ENCODE measurements at places on chromosomes 7 and 10. TPM values are rescaled to one million over a fixed set of nuclear protein-coding genes. Genes with fewer than 3 reads are reported as not detected.

Gene FAM25A
- not detected for polyA plus RNA-seq

- DNase-seq: no peak
These were observed 1.9 kb downstream of the DGKI start for GRCh38 chr7:137844677-137845425.

DNA sequence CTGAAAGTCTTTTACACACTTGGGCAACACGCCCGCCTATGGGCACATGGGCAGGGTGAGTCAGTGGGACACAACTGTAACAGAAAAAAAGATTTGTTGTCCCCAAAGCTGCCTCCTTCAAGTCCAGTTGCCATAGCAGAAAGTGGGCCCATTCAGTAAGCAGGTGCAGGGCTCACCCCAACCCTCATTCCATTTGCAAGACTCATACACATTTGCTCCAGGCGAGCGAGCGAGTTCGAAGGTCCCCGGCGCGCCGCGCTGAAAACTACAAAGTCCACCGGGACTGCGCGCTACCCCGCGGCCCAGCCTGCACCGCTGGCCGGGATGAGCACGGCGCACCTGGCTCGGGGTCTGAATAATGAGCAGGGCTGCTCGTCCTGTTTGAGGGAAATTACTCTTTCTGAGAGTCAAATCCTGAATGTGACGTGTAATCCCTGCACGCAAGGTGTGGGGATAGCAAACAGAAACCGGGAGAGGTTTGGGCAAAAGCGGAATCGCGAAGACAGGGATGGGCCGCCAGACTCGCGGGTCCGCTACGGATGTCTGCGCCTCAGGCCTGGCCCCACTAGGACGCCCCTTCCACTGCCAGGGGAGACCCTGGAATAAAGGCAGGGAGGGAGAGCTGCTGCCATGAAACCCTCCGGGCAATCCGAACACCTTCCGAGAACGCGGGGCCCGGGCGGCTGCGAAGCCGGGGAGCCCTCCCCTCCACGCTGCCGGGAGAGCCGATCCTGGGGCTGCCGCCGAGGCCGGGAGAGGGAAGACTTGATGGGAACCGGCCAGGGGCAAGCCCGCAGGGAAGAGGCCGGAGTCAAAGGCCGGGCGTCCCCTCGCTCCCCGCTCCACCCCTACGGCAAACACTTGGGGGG is 982 bp downstream of the COBL start:
- DNase-seq: peak; percentile 86

Gene KCNMA1
- 26.0 TPM for polyA plus RNA-seq

Gene INSYN2A
- polyA plus RNA-seq: 1.1 TPM

- peak; percentile 65 for DNase-seq
These were observed 89.4 kb downstream of the SH3PXD2A start for GRCh38 chr10:103765981-103766380.

Gene SLC13A1
- not detected for polyA plus RNA-seq

- DNase-seq: peak; percentile 60
These were observed 643.1 kb upstream of the SEMA3D start for GRCh38 chr7:85829817-85830432.

- peak; percentile 75 for DNase-seq
These were observed 55.0 kb downstream of the LRRC4 start for GRCh38 chr7:127976056-127976737.

GRCh38 chr10:115774721-115775120 is 498.3 kb downstream of the GFRA1 start:
- no peak for DNase-seq

- no peak for DNase-seq
These were observed 231.1 kb upstream of the CCDC6 start for GRCh38 chr10:60137292-60137992.

DNA sequence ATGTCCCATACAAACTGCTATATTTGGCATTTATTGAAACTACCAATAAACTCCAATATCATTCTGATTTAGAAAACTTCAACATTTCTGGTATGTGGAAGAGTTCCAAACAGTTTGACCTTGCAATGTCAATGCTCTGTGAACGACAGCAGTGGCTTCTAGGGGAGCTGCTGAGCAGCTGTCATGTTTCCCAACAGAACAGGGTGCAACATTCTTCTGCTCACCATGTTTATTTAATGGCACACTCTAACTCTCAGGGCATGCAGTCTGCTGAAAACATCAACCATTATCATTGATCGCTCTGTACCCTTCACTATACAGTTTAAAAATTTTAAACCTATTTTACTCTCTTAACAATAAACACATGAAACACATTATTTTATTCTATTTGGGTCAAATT is 25.9 kb downstream of the LMOD2 start:
- DNase-seq: peak; percentile 23

DNA sequence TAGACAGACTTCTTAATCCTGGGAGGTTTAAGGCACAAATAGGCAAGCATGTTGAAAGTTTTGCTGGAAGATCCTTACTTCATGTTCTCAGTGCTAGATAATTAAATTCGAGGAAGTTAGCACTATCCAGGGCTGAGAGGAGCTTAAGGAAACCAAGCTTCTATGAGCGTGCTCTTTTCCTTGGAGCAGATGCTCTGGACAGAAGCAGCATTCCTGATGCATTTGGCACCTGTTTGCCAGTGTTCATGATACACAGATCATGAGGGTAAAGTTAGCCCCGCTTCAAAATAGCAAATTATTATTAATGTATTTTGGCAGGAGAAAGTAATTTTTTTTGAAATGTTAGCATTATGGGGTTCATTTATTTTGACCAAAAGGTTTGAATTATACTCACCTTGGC is 9.4 kb downstream of the HDAC9 start:
- no peak for DNase-seq

Gene NME8
- not detected for polyA plus RNA-seq

- peak; percentile 74 for DNase-seq
These were observed 719 bp downstream of the DPY19L1 start for GRCh38 chr7:35036361-35037171.

Gene EGR2
- polyA plus RNA-seq: 0.46 TPM

Gene GSTO2
- polyA plus RNA-seq: 23.7 TPM

Gene LEP
- polyA plus RNA-seq: 0.12 TPM

- no peak for DNase-seq
These were observed 40.9 kb upstream of the MTPN start for GRCh38 chr7:136018104-136018503.

DNA sequence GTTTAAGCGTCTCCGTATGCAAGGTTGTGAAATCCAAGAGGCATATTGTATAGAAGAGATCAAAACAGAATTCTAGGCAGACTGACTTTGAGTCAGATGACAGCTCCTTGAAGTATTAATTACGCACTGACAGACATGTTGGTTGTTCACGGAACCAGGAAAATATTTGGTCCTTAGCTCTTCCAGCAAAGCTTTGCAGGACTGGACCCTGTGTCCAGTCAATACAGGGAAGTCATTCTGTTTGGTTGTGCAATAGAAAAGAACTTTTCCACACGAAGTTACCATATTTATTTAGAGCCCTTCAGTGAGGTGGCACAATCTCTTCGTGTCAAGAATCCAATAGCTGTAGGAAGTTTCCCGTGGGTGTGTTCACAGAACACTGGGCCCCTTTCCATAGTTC is 205.3 kb downstream of the ARHGAP21 start:
- no peak for DNase-seq

Gene NUTM2B
- 3.1 TPM for polyA plus RNA-seq

Data from stomach (tissue), 19 donors.